ENCODE measurements at places on chromosomes 2 and 18. TPM values are rescaled to one million over a fixed set of nuclear protein-coding genes. Genes with fewer than 3 reads are reported as not detected.

GRCh38 chr2:32965523-32966171, 18.9 kb downstream of the LTBP1 start:
- DNase-seq = no peak

- no peak for DNase-seq
Measured at GRCh38 chr2:65231121-65231520, 3.5 kb downstream of the ACTR2 start.

- DNase-seq = no peak
Measured at GRCh38 chr2:64607381-64608304, 46.1 kb downstream of the SERTAD2 start.

GRCh38 chr2:26421961-26422360, 20.2 kb downstream of the DRC1 start:
- DNase-seq = no peak

DNA sequence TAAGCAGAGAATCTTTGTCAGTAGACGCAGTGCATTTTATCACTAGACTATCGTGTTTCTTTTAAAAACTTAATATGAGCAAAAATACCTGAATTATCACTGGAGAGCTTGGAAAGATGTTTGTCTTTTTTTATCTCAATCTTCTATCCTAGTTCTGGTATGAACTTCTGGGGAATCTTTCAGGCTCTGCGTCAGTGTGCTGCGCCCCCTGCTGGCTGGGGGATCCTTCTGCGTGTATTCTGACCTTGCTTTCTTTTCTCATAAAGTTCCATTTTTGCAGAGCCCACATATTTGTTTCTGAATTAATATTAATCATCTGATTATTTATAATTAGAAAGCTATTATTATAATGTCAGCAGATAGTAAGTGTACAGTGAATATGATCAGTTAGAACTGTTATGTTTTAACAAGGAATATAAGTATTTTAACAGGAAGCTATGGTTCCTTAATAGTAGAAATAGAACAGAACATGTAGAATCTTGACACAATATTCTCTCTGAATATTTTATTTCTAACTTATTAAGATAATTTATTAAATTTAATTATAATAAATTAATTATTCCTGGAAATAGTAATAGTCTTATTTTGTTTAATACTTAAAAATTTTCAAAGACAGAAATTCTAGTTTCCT, 945.0 kb upstream of the CRIM1 start:
- DNase-seq = peak; percentile 25

DNA sequence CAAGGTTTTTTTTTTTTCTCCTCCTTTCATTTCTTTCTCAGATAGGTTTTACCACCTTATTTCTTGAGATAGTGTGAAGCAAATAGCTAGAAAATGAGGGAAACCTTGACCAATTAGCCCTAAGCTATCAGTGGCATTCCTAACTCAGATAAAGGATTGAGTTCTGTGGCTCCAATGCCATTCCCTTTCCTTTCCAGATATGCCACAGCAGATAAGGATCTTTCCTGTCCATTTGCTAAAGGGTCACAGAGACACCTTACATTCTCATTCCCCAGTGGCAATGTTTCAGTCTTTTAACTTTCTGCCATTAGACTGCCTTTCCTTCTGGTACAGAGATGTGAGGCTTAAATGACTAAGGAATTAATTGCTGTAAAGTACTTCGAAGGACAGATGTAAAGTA, 81.7 kb downstream of the MGAT5 start:
- DNase-seq = no peak

DNA sequence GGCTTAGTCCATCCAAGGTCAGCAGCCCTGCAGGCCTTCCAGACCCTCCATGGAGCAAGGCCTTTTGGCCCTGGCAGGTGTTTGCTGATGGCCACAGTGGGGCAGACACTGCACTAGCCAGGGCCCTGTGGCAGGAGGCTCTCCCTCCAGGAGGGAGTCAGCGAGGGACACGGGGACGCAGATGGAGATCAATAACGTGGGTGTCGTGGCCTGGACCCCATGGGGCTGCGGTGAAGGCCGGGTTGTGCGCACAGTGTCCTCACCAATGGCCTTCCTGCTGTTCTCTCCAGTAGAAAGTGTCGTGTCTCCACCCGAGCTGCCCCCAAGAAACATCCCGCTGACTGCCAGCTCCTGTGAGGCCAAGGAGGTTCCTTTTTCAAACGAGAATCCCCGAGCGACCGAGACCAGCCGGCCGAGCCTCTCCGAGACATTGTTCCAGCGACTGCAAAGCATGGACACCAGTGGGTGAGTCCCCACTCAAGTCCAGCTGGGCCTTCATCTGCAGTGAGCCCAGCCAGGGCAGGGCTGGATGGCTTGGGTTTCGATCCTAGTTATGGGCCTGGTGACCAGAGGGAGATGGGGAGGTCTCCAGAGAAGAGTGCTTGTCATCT, 65.4 kb downstream of the INPP5D start:
- DNase-seq = no peak

- no peak for DNase-seq
Measured at GRCh38 chr2:216698293-216698692, 2.9 kb upstream of the IGFBP5 start.

GRCh38 chr2:38450509-38450908, 73.4 kb upstream of the ATL2 start:
- DNase-seq = no peak

DNA sequence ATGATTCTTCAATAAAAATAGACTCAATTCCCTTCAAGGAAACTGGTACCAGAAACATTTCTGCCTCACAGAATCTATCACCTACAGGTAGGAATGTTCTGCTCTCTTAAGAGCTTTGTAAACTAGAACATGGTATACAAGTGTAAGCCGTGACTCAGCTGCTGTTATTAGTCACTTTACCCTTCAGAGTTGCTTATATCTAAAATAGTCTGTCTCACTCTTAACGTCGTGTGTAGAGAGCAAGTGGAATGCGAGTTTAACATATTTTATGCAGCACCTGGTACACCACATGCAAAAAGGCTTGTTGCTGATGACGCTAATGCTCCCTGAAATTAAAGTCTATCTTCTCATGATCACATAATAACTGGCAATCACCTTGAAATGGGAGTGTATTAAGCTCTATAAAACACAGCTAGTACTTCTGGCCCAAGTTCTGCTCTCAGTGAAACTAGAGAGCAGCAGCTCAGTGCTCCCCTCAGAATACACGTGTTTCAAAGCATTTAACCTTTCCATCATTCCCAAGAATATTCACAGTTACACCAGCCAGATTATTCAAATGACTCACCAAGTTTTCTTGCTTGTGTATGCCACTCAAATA, 420.0 kb downstream of the ZEB2 start:
- no peak for DNase-seq

DNA sequence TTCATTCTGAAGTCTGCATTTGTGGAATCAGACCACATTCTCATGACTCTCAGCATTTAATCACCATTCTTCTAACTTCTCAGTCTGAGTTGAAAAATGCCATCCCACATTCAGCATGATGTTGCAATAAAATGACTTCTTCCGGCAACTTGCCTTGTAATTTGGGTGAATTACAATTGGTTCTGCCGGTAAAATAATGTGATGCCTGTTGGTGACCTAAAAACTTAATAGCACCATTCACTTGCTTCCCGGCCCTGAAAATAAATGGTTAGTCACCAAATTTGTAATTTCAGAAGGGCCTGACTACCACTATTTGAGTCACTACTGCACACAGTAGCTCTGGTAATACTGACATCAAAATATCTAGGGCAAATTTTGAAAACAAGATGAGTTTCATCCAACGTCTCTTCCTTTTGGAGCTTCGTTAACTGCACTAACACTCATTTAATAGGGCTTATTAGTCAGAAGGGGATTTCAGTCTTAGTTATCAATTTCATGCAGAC, 637.1 kb upstream of the CHAC2 start:
- no peak for DNase-seq

DNA sequence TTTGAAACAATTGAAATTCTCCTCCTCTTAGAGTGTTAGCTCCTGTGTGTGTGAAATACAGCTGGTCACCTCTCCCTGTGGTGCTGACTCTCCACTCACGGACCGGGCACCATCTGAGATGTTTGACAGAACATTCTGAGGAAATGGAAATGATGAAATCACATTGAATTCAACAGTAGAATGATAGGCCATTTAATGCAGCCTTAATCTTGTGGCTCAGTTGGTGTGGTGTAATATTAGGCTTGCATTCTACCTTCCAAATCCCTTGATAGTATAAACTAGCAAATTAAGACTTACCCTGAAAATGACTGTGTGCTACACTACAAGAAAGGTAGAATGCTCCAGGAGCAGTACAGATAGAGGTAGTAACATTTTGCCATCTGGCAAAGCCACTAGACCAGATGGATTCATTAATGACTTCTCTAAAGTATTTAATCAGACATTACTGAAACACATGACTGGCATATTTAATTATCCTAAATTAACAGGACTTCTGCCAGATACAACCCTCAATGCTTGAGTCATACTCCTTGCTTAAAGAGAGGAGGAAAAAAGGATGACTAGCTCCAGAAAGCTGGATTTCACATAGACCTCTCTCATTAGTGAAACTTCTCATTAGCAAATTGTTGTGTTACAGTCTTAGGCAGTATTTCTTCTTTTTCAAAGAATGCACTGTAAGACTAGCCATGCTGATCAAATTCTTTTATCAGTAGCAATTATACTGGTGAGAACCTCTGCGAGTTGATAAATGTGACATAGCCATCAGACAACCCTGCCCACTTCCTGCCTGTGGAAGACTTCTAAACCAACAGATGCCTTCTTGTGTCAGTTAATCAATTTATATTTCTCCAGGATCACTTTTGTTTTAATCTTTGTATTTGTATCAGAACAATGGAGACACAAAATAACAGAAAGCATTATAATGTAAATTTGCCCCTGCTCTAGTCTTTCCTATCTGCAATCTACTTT, 80.6 kb downstream of the EML6 start:
- DNase-seq = no peak

- no peak for DNase-seq
Measured at GRCh38 chr2:183250061-183250460, 125.8 kb downstream of the NUP35 start.

DNA sequence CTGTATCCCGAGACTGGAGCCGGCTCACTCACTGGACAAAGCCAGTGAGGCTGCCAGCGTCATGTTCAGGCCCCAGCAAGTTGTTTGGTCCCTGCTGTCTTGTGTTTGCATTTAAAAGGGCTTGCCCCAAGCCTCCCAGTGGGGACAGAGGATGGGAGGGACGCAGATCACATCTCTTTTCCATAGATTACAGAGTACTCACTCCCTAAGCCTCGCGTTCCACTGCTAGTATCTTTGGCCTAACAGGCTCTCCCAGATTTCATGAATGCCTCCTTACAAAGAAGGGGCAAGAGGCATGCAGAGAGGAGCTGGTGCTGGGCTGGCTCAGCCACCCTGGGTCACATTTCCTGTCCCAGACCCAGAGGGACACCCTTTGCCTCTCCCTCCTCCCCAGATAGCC, 59.1 kb downstream of the CMPK2 start:
- DNase-seq = no peak

DNA sequence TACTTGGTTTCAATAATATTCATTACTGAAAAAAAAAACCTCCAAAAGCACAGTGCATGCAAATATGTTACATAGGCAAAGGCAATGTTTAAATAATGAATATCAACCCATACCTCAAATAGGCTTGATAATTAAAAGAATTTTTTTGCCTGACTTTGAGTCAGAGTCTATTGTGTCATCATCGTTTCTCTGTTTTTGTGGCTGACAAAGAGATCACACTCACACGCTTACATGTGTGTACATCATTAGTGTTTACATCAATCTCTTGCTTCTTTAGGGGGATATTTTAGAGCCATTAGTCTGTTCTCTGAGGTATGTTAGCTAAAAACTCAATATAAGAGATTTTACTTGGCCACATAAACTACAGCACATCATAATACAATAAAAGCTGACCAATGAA, 150.3 kb upstream of the MMADHC start:
- DNase-seq = no peak

- no peak for DNase-seq
Measured at GRCh38 chr18:11388755-11389680, 220.4 kb upstream of the SLC35G4 start.

DNA sequence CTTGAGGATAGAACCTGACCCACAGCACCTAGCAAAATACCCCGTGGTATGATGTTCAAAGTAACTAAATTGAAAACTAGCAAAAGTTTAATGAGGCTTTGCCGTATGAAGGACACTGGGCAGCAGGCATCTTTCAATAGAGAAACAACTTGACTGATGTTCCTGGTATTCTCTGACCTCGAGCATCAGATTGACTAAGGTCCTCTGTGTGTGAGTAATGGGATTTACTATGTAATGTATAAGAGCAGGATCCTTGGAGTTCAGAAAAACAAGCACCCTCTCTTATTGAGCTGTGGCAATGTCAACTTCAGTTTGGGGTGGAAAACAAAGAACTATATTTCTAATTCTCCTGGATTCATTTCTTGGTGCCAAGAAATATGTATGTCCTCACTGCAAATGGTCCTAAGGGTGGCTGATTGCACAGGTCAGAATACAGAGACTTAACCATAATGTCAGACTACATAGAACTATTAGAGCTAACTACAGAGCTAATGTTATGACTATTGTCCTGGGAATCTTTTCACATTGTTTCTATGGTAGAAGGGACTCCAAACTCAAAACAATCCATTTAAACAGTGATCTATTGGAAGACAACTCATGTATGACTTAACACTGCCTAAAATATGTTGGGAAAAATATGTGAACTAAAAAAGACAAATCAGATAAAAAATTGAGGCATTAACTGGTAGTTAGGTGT, 4.4 kb downstream of the TNFAIP6 start:
- no peak for DNase-seq

DNA sequence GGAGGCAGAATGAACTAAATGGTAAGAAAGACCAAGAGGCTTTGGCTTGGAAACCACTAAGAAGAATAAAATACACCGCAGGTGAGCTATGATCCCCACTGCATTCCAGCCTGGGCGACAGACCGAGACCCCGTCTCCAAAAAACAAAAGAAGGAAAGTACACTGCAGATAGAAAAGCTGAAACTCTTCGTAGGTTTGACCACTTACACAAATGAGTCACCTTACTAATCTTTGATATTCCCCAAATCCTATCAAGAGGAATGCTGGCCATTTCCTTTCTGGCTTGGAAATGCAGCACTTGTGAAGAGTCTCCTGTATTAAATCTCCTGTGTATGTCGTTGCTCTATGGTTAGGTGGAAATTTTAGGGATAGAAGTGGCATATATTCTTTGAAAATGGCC, 108.8 kb downstream of the MTCL1 start:
- no peak for DNase-seq

DNA sequence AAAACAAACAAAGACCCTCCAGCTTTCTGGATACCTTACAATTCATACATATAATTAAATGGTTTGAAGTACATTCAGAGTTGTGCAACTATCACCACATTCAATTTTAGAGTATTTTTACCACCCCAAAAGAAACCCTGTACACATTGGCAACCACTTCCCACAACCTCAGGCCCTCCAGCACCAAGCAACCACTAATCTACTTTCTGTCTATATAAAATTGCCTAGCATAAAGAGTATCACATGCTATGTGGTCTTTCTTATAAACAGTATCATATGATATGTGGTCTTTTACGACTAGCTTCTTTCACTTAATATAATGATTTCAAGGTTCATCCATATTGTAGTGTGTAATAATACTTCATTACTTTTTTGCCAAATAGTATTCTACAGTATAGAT, 7.3 kb downstream of the IER3IP1 start:
- no peak for DNase-seq

The OTOS gene
- not detected for total RNA-seq

The HS6ST1 gene
- 22.0 TPM for total RNA-seq

The C2orf66 gene
- 0.33 TPM for total RNA-seq

The DIPK1C gene
- 0.26 TPM for total RNA-seq

The NPPC gene
- 1.1 TPM for total RNA-seq

The EML6 gene
- total RNA-seq = 6.3 TPM

The NEU4 gene
- 10.0 TPM for total RNA-seq

The COL4A3 gene
- 0.18 TPM for total RNA-seq

Data from Panc1 (cell line).